Right lung (tissue), 10 donors: ENCODE measurements at places on chromosomes 7 and 10. TPM values are rescaled to one million over a fixed set of nuclear protein-coding genes. Genes with fewer than 3 reads are reported as not detected.

Gene ABCB1
- 0.65 TPM for polyA plus RNA-seq

DNA sequence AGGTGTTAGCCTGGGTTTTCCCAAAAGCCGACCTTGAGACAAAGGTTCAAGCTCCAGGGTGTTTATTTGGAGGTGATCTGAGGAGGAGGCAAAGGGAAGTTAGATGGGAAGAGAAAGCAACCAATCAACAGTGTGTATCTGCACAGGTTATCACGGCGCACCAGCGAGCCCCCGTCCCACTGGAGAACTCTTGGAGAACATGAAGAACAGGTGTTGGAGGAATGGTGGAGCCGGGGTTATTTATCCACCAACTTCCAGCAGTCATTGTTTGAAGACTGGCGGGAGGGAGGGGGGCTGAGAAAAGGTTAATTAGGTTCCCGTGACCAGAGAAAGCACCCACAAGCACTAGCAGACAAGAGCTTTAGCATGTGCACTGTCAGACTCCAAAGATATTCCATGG lies 282.5 kb upstream of the FOXK1 start:
- DNase-seq, result no peak

Gene CPN1
- not detected for polyA plus RNA-seq

GRCh38 chr7:148492157-148492860 lies 98.3 kb upstream of the C7orf33 start:
- no peak for DNase-seq

- no peak for DNase-seq
These were observed 14.5 kb downstream of the PALD1 start for GRCh38 chr10:70492786-70493659.

Gene CYP3A7
- 16.8 TPM for polyA plus RNA-seq

GRCh38 chr7:2924866-2925840 lies 81.0 kb upstream of the GNA12 start:
- DNase-seq, result peak; percentile 26
